ENCODE measurements at places on chromosomes 5 and 9. TPM values are rescaled to one million over a fixed set of nuclear protein-coding genes. Genes with fewer than 3 reads are reported as not detected.
A peak's percentile ranks its signal among the peaks of the same experiment; 100 is the strongest.

Gene OCLN
- total RNA-seq = 2.4 TPM

Gene AGXT2
- total RNA-seq = 0.04 TPM

Gene PDE6A
- total RNA-seq = not detected

Gene CSF1R
- 9.2 TPM for total RNA-seq

DNA sequence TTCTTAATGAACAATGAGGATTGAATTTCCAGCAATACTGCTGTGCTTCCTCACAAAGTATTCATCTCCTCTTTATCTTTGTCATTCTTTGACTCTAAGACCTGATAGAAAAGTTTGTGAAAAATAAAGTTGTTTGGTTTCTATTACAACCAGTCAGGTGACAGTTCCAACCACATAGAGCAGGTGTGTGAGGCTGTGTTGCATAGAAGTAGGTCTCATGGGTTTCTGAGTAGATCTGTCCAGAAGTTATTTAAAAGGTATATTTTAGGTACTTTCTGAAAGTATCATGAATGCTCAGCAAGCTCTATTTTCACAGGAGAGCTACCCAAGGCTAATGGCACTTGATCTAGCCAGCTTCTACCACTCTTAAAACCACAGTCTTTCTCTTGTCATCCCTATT lies 637.0 kb downstream of the DNAH5 start:
- no peak for DNase-seq
- H3K4me3 ChIP-seq = no peak overlapping the region
- H3K27ac ChIP-seq = no peak overlapping the region
- no peaks in the 10 kb centered on the region for H3K27me3 ChIP-seq

DNA sequence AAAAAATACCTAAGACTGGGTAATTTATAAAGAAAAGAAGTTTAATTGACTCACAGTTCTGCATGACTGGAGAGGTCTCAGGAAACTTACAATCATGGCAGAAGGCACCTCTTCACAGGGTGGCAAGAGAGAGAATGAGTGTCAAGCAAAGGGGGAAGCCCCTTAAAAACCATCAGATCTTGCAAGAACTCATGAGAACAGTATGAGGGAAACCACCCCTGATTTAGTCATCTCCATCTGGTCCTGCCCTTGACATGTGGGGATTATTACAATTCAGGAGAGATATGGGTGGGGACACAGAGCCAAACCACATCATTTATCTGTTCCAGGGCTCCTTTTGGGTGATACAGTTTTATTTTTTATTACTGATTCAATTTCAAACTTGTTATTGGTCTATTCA lies 23.2 kb upstream of the ADAMTS16 start:
- no peaks in the 10 kb centered on the region for H3K4me1 ChIP-seq
- DNase-seq = no peak
- no peak overlapping the region for H3K4me3 ChIP-seq
- no peak overlapping the region for H3K27ac ChIP-seq
- no peaks in the 10 kb centered on the region for H3K27me3 ChIP-seq

- no peaks in the 10 kb centered on the region for H3K36me3 ChIP-seq
- H3K4me1 ChIP-seq = no peaks in the 10 kb centered on the region
- no peak overlapping the region for H3K4me3 ChIP-seq
- no peak overlapping the region for H3K27ac ChIP-seq
- no peak for DNase-seq
- H3K27me3 ChIP-seq = no peaks in the 10 kb centered on the region
Measured at GRCh38 chr5:9698125-9698826, 68.1 kb upstream of the TAS2R1 start.

DNA sequence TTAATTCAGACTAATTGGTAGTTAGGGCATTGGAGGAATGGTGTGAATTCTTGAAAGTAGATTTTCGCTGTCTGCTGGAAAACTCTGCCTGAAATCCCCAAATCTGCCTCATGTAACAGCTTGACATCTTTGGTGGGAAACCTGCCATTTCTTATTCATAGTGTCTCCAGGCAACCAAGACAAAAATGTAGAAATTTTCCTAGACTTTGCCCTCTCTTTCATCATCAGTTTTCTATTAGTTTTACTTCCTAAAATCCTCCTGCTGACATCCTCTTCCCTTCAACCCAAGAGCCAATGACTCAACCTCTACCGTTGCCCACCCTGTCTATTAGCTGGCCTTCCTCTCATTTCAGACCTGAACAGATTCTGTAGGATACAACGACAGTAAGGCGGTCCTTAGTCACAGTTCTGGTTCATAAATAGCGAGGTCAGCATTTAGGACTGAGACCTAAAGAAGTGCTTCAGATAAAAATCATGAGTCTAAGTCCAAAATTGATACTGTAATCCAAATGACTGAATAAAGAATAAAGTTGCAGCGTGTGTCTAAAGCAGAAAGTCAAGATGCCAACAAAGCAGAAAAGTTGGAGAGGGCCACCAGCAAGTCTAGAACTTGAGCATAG lies 133.9 kb downstream of the MUSK start:
- no peak overlapping the region for H3K4me3 ChIP-seq
- no peak overlapping the region for H3K27ac ChIP-seq
- H3K4me1 ChIP-seq = no peaks in the 10 kb centered on the region

GRCh38 chr9:136644593-136645351 lies 17.9 kb upstream of the EGFL7 start:
- peaks cover 54% of the 10 kb centered on the region for H3K4me1 ChIP-seq
- peaks cover 8% of the 10 kb centered on the region for H3K27me3 ChIP-seq
- peak overlapping the region; percentile 84 for H3K27ac ChIP-seq
- no peaks in the 10 kb centered on the region for H3K36me3 ChIP-seq

DNA sequence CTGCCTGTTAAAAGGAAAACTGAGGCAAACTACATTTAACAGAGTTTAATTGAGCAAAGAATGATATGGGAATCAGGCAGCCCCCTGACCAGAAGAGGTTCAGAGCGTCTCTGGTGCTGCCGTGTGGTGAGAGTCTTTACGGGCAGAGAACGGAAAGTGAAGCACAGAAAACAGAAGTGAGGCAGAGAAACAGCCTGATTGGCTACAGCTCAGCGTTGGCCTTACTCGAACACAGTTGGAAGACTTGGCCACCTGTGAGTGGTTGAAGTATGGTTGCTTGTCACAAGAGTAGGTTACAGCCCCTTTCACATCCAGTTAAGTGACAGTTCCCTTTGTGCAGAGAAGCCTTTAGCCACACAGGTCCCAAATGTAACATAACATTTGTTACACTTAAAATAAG lies 16.9 kb upstream of the FBP1 start:
- H3K4me1 ChIP-seq = peaks cover 20% of the 10 kb centered on the region
- H3K4me3 ChIP-seq = peak overlapping the region; percentile 0
- no peaks in the 10 kb centered on the region for H3K27me3 ChIP-seq
- peak; percentile 87 for DNase-seq
- H3K27ac ChIP-seq = peak overlapping the region; percentile 84

Data from muscle of leg (tissue), 16 donors.